ENCODE measurements at places on chromosomes 1 and 21. TPM values are rescaled to one million over a fixed set of nuclear protein-coding genes. Genes with fewer than 3 reads are reported as not detected.

LAD1 gene
- not detected for total RNA-seq

DNA sequence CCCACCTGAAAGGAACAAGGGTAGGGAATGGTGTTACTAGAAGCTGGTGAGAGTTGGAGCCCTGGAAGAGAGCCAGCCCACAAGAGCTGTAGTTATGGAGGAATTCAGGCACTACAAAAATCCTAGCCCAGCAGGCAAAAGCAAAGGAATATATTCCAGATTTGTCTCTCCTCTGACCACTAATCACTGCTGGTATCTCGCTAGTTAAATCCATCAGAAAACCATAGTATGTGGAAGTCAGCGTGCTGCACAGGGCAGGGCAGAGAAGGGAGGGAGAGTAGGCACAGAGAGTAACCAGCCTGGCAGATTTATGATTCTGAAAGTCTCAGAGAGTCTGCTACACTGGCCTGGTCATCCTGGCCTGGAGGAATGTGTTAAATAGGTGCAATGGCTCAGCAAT is 88.6 kb downstream of the SELENOF start:
- DNase-seq = no peak

GRCh38 chr1:44806704-44807363 is at the start of gene DYNLT4:
TSS of gene DYNLT4 (minus strand) at chr1:44807351. CDS start at chr1:44806668, 683 bp downstream.
- DNase-seq = no peak

IFI44L gene
- total RNA-seq = 38.3 TPM

- DNase-seq = no peak
These were observed 10.1 kb upstream of the C1orf174 start for GRCh38 chr1:3910049-3910731.

- peak; percentile 25 for DNase-seq
These were observed 796 bp upstream of the RBM8A start for GRCh38 chr1:145927916-145928643.

GRCh38 chr1:21216835-21217811 is 40.4 kb upstream of the EIF4G3 start:
- DNase-seq = peak; percentile 81

DNA sequence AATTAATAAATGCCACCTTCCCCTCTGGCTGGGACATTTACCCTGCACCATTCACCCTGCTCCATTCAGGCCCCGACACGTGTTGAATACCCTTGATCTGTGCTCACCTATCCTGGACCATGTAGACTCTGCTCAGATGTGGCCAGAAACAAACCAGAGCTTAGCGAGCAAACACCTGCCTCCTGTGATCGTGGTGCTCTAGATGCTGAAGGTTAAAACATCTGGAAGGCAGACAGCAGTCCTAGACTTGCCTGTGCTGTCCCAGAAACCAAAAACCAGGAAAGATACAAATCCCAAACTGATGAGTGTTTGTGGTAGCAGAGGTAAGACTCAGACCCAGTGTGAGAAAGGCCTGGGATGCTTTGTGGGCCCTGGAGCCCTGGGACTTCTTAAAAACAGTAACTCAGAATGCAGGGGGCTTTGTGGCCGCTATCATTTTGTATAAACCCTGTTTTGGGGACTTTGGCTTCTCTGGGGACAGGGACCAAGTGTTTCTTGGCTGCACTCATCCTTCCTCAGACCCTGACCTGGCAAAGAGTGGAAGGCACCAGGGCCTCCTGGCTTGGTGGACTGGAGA is 99.6 kb downstream of the DMRTB1 start:
- peak; percentile 5 for DNase-seq

DNA sequence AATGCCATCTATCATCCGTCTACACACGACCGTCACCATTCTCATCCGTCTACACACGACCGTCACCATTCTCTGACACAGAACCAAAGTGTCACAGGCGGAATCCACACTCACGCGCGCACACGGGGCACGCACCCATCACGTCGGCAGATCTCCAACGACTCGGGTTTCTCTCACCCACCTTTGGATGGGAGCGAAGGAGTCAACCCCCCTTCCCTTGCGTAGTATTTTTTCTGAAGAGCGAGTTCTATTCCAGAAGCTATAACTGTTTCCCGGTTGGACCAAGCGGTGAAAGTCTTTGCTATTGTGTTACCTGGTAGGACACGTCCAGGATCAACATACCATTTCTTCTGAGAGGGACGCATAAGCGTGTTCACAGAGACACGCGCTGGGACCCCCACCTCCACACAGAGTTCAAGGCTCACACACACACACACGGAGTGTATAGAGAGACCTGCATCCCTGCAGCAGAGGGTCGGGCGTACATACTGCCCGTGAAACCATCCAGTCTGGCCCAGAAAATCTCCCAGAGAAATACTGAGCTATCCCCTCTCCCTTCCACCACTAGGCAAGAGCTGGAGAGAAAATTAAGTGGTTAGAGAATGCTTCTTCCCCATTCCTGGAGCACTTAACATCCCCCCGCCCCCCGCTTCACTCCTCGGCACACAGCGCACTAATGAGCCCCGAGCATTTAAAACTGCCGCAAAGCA is 741 bp downstream of the DUSP10 start:
- DNase-seq = peak; percentile 55

DNA sequence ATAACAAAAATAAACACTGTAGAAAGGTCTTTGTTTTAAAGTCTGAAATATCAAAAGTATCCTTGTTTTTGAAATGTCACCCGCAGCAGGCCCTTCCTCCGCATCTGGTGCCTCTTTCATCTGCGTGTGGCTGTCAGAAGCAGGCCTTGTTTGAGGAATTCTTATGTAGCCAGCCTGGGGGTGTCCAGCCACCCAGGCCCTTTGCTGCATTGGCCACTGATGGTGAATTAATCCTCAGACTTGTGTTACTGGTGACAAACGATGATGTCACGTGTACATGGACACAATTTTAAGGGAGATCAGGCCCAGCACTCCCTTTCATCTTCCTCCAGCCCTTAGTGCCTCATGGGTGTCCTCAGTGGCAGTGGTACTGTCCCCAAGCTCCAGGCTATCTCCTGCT is 208.0 kb upstream of the GALNT2 start:
- no peak for DNase-seq

GRCh38 chr1:238141353-238141752 is 250.6 kb upstream of the ZP4 start:
- DNase-seq = no peak

GRCh38 chr1:161091093-161091492 is 1.7 kb upstream of the NECTIN4 start:
- DNase-seq = no peak

- DNase-seq = no peak
These were observed 35.5 kb downstream of the SDCCAG8 start for GRCh38 chr1:243291292-243291691.

SH2D5 gene
- total RNA-seq = 0.07 TPM

- no peak for DNase-seq
These were observed 75.7 kb upstream of the PKN2 start for GRCh38 chr1:88608139-88608943.

KRTAP7-1 gene
- total RNA-seq = not detected

DNA sequence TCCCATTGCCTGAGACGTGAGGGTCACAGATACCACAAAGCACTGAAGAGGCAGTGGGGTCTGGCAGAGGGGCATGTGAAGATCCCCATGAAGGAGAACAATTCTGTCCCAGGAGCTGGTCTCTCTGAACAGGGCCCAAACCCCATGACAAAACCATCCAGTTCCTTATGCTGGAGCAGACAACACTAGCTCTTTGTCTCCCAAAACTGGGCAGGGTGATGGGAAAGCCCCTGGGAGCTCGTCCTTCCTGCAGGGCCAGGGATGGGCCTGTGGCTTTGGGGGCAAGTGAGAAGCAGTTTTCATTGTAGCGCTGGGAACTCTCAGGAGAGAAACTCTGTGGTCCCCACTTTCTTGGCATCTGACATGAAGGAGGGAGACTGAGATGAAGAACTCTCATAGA is 8.8 kb downstream of the ETV3L start:
- no peak for DNase-seq

DNA sequence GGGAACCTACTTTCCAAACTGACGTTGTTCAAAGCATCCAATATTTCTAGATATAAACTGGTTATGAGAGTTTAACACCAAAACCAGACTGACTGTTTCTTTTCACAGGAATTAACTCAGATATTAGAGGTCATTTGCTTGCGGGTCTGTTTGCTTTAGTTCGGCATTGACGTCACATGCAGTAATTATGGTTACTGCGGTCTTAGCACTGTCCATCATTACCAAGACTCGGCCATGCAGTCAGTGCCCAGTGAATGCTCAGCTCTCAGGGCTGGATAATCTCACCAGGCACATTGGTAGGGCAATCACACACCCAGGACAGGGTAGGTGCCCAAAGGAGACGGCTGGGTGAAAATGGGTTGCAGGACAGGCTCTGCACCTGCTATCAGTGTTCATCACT is 9.9 kb upstream of the F3 start:
- no peak for DNase-seq

FMO2 gene
- not detected for total RNA-seq

NCAM2 gene
- total RNA-seq = not detected

DNA sequence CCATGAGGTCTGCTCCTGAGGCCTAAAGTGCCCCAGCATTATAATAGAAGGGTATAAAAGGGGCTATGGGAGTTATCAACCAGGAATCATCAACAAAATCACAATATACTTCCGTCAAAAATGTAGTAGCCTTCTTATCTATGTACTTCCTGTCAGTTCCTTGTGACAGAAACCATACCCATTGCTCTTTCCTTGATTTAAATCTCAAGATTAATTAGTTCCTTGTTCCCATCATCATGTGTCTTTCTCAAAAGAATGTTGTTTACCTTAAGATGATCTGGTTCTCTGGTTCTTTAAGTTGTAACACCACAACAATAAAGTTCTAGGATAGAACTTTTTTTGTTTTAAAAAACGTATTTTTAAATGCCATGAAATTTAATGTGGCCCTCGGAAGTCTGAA is 833.3 kb downstream of the LTN1 start:
- no peak for DNase-seq

DNA sequence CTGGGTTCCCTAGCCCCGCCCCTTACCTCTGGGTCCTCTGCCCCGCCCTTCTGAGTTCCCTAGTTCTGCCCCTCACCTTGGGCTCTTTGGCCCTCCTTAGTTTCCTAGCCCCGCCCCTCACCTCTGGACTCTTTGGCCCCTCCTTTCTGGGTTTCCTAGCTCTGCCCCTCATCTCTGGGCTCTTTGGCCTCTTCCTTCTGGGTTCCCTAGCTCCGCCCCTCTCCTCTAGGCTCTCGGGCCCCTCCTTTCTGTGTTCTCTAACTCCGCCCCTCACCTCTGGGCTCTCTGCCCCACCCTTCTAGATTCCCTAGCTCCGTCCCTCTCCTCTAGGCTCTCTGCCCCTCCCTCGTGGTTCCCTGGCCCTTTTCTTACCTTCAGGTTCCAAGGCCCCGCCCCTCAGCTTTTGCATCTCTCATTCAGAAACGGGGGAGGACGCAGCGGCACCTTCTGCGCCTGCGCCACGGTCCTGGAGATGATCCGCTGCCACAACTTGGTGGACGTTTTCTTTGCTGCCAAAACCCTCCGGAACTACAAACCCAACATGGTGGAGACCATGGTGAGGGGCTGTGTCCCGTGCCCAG is 88.5 kb downstream of the PTPRU start:
- no peak for DNase-seq

DNA sequence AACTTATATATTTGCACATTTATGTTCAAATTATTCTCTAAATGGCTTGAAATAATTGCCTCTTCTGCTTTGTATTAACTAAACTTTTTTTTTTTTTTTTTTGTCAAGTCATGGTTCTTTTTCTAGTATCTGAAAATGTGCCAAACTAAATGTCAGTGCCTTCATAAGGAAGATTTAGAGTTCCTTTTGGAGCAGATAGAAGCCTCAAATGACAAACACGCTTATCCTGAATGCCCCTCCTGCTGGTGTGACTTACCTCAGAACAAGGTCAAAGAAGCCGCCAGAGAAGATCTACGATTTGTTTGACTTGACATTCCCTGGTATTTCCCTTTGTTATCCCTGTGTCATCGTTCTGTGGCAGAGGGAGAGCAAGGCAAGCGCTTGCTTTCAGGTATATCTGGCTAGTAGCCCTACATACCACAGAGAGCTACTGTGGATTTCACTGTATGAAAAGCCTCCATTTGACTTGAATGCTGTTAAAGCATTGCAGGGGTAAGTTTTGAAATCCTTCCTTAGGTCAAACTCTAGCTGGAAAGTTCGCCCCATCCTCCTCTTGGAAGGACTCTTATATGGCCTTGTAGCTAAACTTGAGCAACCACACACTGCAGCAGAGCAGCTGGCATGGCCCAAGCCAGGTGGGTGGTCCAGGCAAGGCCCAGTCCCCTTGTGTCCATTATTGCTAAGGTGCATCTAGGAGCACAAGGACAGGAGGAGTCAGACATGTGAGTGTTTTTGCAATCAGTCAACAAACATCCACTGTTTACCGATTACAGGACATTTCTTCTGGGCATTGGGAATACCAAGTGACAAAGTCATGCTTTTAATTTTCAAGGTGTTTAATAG is 285.4 kb upstream of the USP25 start:
- no peak for DNase-seq

INSRR gene
- 0.05 TPM for total RNA-seq

LDLRAD2 gene
- total RNA-seq = not detected

GRCh38 chr21:15141261-15141970 is 76.6 kb upstream of the NRIP1 start:
- DNase-seq = no peak

- no peak for DNase-seq
These were observed 98.5 kb upstream of the CD53 start for GRCh38 chr1:110774398-110774797.

- DNase-seq = no peak
These were observed 33.7 kb upstream of the PARP1 start for GRCh38 chr1:226441629-226442028.

DNA sequence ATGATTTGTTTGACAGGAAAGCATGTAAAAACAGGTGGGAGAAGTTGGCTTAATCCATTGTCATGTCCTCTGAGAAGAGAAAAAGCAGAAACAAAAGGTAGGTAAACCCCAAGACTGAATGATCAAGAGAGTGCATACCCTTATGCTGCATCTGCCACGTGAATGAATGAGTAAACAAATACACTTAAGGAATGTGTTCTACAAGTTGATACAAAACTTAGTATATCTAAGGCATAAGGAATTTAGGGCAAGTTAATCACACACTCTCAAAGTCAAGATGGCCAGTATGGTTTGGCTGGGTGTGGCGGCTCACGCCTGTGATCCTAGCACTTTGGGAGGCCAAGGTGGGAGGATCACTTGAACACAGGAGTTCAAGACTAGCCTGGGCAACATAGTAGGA is 34.2 kb downstream of the HMCN1 start:
- DNase-seq = no peak

GRCh38 chr1:72280131-72280530 is 2.2 kb downstream of the NEGR1 start:
- no peak for DNase-seq

Data from activated CD4-positive, alpha-beta memory T cell treated with anti-CD3 and anti-CD28 coated beads for 36 hours (primary cell).